ENCODE measurements at places on chromosomes 3 and 15.

GRCh38 chr3:20225769-20226168 is 39.8 kb upstream of the SGO1 start:
- no peak for DNase-seq

- peak; percentile 21 for DNase-seq
These were observed 5.0 kb upstream of the AP3S2 start for GRCh38 chr15:89898614-89899294.

- DNase-seq, result no peak
These were observed 88.5 kb downstream of the XXYLT1 start for GRCh38 chr3:195182470-195182795.

DNA sequence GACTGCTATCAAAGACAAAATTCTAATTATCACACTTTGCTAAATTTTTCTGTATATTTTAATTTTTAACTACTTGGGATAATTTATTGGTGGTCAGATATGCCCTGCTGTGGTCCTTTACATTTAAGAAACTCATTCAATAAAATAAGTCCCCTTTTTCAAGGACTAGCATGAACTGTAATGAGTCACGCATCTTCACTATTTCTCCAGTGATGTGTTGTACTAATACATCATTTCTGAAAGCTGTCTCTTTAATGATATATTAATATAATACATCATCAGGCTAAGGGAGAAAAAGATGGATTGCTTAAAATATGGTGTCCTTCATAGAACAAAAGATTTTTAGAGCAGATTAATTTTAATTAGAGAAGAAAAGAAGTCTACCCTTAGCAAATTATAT is 901.4 kb downstream of the DIPK2A start:
- no peak for DNase-seq

- DNase-seq, result no peak
These were observed 139.7 kb upstream of the CPNE4 start for GRCh38 chr3:132174500-132174899.

DNA sequence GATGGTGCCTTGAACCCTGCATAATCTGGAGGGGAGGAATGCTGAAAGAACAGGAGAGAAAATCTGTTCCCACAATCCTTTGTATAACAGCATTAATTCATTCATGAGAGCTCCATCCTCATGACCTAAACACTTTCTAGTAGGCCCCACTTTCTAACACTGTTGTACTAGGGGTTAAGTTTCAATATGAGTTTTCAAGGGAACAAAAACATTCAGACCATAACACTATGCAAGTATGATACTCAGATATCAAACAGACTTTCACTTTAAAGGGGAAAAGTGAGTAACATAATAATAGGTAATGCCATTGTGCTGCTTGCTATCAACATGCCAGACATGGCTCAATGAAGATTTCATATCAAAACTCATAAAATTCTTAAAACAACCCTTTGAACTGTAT is 32.4 kb upstream of the PLSCR2 start:
- DNase-seq, result no peak

DNA sequence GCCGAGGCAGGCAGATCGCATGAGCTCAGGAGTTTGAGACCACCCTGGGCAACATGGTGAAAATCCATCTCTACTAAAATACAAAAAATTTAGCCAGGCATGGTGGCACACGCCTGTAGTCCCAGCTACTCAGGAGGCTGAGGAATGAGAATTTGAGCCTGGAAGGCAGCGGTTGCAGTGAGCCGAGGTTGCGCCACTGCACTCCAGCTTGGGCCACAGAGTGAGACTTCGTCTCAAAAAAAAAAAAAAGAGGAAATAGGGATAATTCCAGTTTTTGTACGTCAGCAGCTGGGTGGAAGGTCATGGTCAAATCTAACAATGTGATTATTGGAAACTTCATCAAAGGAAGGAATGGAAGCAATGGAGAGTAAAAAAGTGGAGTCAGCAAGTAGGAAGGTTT is 3.1 kb downstream of the CMC1 start:
- no peak for DNase-seq

- no peak for DNase-seq
These were observed 102.7 kb upstream of the FGF7 start for GRCh38 chr15:49320351-49320750.

DNA sequence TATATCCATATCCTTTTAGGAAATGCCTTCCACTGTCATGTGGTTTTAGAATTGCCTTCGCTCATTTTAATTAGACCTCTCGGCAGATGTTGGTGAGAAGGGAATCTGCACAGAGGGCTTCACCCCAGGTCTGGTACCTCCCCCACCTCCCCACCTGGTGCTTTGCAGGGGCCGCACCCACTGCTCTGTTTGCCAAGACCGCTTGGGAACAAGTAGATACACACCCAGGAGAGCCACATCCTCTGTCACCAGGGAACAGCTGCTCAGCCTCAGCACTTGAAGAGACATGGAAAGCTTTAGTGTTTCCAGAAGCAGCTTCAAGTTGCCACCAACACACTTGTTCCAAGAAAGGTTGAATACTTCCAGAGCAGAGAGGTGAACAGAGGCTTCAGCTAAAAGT is 21.8 kb downstream of the LRRC31 start:
- DNase-seq, result no peak

DNA sequence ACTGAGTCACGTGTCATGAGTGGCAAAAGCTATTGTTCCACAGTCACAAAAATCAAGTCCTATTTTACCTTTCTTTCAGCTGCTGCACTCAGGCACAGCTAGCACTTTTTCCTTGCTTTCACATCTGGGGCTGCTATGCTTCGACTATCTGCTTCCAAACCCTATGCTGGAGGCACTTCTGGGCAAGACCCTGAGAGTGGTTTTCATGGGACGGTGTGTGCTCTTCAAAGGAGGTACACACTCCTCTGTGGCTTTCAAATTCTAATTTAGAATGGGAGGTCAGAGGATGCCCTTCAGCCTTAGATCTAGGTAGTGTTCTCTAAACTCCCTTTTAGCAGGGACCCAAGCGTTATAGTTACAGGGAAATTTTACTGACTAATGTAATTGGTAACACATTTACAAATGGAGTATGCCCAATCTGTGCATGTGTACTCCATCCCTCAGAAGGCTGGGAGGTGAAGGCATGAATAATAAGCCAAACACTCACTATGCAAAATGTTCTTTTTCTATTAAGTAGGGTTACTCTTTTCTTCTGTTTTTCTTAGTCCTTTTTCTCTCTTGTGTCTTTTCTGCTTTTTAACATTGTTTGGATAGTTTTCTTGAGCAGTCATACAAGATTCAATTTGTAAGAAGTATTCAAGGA is 188.3 kb downstream of the LSAMP start:
- no peak for DNase-seq

- DNase-seq, result no peak
These were observed 155.8 kb downstream of the NR1D2 start for GRCh38 chr3:24100696-24101402.

GRCh38 chr15:98387866-98388265 is 260.5 kb upstream of the IGF1R start:
- no peak for DNase-seq

DNA sequence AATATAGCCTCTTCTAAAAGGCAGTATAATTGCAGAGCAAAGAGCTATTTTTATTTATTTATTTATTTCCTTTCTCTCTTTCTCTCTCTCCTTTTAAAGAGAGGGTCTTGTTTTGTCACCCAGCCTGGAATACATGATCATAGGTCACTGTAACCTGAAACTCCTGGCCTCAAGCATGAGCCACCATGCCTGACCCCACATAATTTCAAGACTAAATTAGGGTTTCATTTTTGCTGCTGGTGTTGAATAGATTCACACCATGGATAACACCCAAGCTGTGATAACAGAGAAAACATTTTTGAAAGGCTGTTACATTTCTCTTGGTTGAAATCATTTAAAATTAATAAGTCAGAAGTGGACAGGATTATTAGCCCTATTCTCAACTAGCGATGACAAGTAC is 131.6 kb downstream of the LEKR1 start:
- DNase-seq, result no peak

GRCh38 chr15:60777558-60777957 is 298.6 kb upstream of the ICE2 start:
- no peak for DNase-seq

GRCh38 chr15:99307735-99308134 is 56.5 kb downstream of the LRRC28 start:
- DNase-seq, result no peak

- DNase-seq, result no peak
These were observed 1.8 kb downstream of the GASK1A start for GRCh38 chr3:42980909-42981308.

GRCh38 chr3:113441051-113441770 is at the start of gene CFAP44:
Gene CFAP44, minus strand, starts transcription at chr3:113441493. Its CDS starts 7,829 bp downstream, at chr3:113433664.
- no peak for DNase-seq

GRCh38 chr3:77039606-77040171 is at the start of gene ROBO2:
Gene ROBO2, plus strand, starts transcription at chr3:77040099. Its CDS starts 687 bp downstream, at chr3:77040786.
- DNase-seq, result no peak

DNA sequence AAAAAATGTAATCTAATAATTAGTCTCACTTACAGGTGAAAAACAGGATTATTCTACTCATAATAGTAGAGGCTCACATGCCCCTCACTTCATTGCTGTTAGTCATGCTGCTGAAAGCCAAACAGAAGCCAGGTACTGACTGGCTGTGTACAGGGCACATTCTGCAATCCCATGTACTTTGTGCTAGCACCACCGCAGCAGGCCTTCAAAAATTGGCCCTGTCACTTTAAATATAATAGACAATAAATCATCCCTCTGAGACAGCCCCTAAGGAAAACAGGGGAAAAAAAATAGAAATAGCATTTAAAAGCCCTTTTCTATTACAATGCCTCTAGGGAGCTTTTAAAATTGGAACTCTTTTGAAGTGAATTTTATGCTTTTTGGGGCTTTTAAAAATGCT is 723.8 kb downstream of the TUSC7 start:
- DNase-seq, result no peak

- DNase-seq, result no peak
These were observed 1455.9 kb downstream of the SI start for GRCh38 chr3:163622384-163622783.

GRCh38 chr3:49683162-49683561 is 6.1 kb downstream of the MST1 start:
- no peak for DNase-seq

DNA sequence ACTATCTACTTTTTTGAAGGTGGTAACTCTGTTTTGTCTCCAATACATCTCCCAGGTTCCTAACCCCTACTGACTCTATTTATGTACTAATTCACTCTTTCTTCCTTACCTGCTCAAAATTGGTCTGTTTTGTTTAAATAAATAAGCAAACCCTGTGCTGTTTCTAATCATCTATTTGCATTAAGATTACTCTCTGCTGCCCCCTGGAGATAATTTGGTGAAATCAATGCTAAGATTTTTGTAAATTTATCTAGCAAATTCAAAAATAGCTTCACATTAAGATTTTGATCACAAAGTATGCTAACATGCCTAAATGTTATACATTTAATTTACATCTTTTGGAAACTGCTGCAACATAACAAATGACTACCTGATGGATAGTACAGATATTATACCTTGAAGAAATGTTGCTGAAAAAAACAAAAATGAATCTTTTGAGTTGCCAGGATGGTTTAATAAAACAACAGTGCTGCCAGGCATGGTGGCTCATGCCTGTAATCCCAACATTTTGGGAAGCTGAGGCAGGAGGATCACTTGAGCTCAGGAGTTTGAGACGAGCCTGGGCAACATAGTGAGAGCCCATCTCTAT is 4.4 kb upstream of the CD200R1 start:
- DNase-seq, result no peak

GRCh38 chr3:33900809-33901505 is 102.5 kb downstream of the PDCD6IP start:
- no peak for DNase-seq

DNA sequence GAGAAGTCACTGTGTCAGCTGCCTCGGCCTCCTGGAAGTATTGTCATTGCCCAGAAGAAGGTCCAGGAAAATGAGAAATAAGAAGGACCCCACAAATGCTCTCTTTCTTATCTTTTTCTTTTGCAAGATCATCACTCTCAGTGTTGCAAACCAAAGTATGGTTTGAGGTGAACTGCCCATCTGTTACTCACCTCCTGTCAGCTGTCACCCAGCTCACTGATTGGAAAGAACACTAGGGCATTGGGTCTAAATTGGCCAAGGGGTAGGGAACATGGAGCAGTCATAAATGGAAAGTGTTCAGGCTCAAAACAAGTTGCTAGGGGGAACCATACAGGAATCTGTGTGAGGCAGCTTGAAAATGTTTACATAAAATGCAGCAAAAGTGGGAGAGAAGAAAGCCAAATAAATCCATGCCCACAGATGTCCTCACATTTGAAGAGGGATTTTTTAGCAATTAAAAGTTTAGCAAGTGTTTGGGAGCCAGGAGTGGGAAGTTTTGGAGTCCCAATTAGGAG is 431.2 kb upstream of the THBS1 start:
- no peak for DNase-seq

- no peak for DNase-seq
These were observed 15.3 kb downstream of the TNK2 start for GRCh38 chr3:195893044-195893395.

- DNase-seq, result no peak
These were observed 116.4 kb upstream of the ARHGEF3 start for GRCh38 chr3:56918111-56918568.

DNA sequence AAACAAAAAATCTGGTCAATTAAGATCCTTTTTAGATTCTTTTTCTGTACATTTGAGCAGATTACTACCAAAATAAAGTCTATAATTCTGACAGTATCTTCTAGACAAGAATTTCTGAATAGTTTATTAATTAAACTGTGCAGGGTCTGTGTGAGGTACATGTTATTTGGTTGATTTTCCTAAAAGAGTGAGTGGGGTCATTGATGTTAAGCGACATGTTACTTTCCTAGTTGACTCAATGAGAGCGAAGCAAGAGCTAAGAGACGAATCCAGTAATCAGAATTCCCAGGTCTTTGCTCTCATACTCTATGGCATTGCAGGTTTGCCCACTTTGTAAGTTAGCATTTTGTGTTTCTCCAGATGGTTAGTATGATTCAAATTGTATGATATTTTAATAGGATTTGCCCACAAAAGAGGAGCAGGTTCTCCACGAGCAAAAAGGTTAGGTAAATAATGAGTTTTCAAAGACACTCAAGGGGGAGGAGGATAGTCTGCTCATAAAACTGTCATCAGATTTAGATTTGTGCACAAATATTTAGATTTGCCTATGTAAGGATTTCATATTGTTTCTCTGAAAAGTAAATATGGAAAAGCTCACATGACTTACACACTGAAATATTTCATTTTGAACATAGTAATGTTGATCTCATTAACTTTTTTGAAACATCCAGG is 217.2 kb upstream of the CGNL1 start:
- DNase-seq, result no peak

- DNase-seq, result peak; percentile 96
These were observed 103.1 kb upstream of the TLE3 start for GRCh38 chr15:70200511-70201424.

Data from GF-D8 (cell line).